ENCODE measurements at places on chromosomes 7 and 10. TPM values are rescaled to one million over a fixed set of nuclear protein-coding genes. Genes with fewer than 3 reads are reported as not detected.

Gene PPP1R3C
- not detected for total RNA-seq

Gene CALML5
- total RNA-seq: not detected

Gene SMARCD3
- total RNA-seq: 3.2 TPM

Gene METTL2B
- 27.8 TPM for total RNA-seq

Gene ADIRF
- total RNA-seq: not detected

DNA sequence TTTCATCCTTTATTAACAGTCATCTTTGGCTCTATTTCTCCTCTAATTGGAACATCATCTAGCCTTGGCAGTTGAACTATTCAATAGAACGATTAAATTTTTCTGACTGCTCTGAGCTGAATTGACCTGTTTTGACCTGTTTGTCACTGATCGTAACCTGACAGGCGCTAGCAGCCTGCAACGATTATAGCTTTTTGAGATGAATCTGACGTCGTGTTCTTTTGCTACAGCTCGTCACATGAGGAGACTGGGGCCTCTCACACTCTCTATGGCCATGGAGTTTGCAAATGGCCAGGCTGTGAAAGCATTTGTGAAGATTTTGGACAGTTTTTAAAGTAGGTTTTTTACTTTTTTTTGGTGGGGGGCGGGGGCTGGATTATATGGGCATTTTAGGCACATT is 229.8 kb downstream of the FOXP2 start:
- DNase-seq: no peak

GRCh38 chr10:62426600-62426999 is 52.4 kb downstream of the ZNF365 start:
- no peak for DNase-seq

Data from Karpas-422 (cell line).